ENCODE measurements at places on chromosomes 1 and 21.

DNA sequence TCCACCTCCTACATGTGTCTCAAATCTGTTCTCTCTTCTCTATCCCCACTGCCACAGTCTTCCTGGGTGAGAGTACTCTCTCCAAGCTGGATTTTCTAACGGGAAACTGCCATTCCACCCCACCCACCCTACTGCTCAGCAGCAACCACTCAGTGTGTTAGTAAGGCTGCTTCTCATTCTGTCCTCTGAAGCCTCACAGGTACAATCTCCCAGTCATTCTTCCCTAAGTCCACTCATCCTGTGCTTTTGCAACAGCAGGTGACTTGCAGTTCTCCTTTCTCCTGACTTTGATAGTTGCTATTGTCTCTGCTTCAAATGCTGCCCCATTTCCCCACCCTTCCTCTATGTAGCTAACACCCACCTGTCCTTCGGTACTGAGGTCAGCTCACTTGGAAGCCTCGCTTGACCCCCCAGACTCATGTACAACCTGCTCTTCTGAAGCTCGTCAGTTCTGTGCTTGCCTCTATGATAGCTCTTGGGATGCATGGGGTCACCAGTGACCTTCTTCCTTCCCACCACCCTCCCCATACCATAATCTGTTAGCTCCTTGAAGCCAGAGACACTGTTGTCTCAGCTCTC, 188.9 kb downstream of the RRAGC start:
- DNase-seq: no peak

- DNase-seq: no peak
Measured at GRCh38 chr1:154758346-154758745, 111.7 kb downstream of the KCNN3 start.

DNA sequence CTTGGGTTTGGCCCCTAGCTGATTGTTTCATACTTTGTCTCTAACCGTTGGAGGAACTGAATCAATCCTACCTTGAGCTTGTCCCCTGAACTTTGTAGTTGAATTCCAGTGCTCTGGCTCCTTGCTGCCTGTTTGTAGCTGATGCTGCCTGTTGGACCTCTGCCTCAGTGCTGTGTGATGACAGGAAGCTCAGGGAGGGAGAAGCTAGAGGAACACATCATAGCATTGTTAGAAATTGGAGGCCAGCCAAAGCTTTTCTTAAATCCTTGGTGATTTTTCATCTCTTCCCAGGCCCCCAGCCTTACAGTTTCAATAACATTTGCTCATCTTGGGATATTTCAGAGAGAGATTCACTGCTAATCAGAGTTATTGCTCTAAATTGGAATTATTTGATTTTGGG, 34.0 kb downstream of the MACF1 start:
- DNase-seq: no peak

DNA sequence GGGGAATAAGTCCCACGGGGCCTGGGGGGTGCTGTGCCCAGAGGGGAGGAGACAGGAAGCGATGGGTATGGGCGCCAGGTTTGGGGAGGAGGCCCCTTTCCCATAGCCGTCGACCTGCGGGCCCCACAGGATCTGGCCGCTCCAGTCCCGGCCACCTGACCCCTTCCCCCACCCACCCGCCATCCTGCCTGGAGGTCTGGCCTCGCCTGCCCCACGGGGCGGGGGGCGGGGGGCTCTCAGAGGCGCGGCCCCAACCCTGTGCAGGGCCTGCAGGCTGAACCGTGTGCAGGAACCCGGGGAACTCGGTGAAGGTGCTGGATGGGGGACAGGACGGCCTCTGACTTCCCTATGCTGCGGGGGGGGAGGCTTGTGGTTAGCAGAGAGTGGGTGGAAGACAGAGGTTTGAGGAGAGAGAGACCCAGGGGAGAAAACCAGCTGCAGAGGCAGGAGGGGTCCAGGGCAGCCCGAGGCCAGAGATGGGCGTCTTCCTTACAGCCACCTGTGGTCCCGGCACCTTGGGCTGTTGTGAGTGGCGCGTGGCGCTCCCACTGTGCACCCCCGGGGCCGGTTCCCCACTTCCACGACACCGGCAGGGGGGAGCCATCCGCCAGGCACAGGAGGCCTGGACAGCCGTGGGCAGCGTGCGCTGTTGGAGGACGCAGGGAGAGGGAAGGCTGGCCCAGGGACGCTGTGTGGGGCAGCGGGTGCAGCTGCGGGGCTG, 2.5 kb upstream of the TNFRSF18 start:
- no peak for DNase-seq

DNA sequence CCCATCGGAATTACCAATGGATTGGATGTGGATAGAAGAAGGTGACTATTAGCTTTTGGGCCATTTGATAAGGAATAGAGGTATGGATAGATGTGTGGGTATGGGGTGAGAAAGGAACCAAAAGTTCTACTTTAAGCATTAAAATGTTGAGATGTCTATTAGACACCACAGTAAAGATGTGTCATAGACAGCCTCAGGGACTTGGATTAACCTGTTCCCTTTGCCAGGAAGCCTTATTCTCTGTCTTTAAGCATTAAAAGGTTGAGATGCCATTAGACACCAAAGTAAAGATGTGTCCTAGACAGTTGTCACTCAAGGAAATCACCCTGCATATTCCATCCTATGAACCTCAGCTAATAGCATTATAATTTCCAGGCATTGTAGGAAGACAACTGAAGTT, 11.0 kb upstream of the DENND1B start:
- DNase-seq: no peak

- no peak for DNase-seq
Measured at GRCh38 chr1:222970711-222971110, 155.9 kb downstream of the DISP1 start.

DNA sequence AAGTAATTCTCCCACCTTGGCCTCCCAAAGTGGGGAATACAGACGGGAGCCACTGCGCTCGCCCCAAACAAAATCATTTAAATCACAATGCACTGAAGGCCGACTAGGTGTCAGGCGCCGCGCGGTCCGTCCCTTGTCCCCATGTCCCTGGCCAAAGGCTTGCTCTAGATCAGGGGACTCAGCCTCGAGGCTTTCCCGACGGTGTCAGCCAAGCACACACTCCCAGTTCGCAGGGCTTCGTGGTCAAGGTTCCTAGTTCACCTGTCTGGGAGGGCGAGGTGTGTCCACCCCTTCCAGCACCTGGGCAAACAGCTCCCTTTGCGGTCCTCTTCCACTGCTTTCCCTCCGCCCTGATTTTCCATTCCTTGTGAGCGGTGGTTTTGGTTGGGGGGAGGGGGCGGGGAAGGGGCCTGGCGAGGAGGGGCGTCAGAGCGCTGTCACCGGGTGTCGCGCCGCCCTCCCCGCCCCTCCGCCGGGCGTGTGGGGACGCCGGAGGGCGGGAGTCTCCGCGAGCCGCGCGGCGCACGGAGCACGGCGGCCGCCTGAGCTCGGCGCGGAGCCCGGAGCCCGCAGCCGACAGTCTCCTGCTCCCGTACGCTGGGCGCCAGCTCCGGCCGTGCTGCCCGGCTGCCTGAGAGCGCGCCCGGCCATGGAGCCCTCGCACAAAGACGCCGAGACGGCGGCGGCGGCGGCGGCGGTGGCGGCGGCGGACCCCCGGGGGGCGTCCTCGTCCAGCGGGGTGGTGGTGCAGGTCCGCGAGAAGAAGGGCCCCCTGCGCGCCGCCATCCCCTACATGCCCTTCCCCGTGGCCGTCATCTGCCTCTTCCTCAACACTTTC, at the start of gene STUM:
TSS of gene STUM (plus strand) at position 509 of the 838 bp plus-strand sequence. CDS start at position 650, 141 bp downstream.
- no peak for DNase-seq

DNA sequence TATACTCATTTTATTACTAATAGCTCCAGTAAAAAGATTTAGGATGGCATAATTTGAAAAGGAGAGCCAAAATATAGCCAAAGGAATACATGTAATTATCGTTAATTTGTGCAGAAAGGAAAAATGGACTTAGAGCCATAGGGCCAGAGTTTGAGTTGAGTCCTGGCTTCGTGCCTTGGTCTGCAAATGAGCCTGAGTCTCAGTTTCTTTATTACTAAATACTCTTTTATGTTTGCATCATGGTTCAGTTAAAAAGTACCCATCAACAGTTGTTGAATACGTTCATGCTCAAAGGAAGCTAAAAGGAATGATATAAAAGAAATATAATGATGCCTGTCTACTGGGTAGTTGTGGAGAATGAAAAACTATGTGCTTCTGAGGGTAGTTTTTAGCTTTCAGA, 155.7 kb upstream of the FAM78B start:
- DNase-seq: no peak

- DNase-seq: no peak
Measured at GRCh38 chr1:228691211-228691610, 44.1 kb upstream of the RHOU start.

- no peak for DNase-seq
Measured at GRCh38 chr1:225657462-225657989, 4.6 kb upstream of the ENAH start.

Data from activated CD8-positive, alpha-beta memory T cell treated with anti-CD3 and anti-CD28 coated beads for 4 hours (primary cell).